ENCODE measurements at places on chromosomes 7 and 10.
A peak's percentile ranks its signal among the peaks of the same experiment; 100 is the strongest.

- no peak for DNase-seq
Measured at GRCh38 chr7:15557686-15558085, 4.1 kb downstream of the AGMO start.

GRCh38 chr10:6187278-6187677 lies 15.5 kb upstream of the PFKFB3 start:
- no peak for DNase-seq

GRCh38 chr7:28349637-28350036 lies 62.7 kb upstream of the CREB5 start:
- DNase-seq: no peak

GRCh38 chr7:38548605-38549004 lies 82.6 kb downstream of the AMPH start:
- no peak for DNase-seq

DNA sequence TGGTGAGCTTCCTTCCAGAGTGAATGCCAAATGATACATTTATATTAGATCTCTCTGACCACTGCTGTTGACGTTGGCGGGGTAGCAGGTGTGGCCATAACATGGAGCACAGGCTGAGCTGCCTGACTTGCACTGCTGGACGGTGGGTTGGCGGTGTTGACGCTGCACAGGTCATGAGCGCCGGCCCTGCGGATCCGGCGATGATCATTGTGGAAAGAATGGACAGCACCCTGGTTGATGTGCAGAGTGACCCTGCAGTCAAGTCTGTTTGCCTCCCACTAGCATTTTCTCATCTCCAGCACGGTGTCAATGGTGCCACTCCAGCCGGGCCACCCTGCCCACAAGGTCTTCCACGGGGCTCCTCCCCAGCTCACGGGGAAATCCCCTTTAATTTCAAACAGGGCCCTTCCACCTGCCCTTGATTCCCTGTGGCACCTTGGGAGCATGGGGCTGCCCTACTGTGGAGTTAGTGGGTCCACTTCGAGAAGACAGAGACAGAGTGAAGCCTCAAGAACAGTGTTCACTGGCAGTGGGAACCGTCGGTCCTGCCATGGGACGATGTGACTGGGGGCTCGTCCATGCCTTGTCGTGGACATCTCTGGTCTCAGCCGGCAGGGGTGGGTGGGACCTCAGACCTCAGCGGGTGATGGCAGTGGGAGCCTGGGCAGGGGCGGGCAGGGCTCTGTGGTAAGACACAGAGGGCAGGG lies 613.5 kb downstream of the PTPRN2 start:
- DNase-seq: no peak

- no peak for DNase-seq
Measured at GRCh38 chr10:94239696-94240095, 123.0 kb downstream of the NOC3L start.

GRCh38 chr7:38274486-38274885 lies 1.1 kb upstream of the TARP start:
- DNase-seq: no peak

DNA sequence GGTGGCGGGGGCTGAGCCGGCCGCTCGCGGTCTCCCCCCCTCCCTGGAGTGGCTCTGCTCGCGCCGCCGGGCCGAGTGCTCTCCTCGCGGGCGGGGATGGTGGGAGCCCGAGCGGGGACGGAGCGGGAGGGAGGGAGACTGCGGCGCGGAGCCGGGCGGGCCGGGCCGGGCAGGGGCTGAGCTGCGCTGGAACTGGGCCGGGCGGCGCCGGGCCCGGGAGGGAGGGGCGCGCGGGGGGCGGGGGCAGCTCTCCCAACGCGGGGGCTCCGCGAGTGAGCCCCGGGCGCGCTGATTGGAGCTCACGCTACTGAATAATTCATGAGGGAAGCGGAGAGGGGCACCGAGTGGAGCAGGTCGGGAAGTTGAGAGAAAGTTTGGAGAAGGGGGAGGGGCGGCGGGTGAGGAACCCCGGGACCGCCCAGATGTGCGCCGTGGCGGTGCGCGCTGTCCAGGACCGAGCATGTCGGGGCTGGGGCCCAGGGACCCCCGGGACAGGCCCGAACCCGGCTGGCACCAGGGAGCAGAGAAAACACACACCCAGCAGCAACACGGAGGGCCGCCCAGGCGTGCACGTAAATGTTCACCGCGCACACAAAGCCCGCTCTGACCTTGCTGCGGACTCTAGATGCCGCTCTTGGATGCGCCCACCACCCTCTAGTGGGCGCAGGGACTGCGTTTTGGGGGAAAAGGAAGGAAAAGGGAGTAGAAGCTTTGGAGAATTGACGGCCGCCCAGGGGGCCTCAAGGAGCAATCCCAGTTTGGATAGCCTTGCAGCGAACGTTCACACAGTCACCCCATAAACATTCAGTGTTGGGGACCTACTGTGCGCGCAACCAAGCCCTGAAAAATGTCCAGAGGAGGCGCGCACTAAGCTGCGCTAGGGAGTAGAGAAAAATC lies at the start of gene EPHB4:
Gene EPHB4 (minus strand): TSS at position 194 of the 897 bp plus-strand sequence. CDS start 493 bp downstream, outside the sequence.
- DNase-seq: no peak

GRCh38 chr7:152014722-152015121 lies 10.8 kb upstream of the GALNT11 start:
- DNase-seq: no peak

GRCh38 chr7:129889133-129889844 lies 63.5 kb downstream of the UBE2H start:
- DNase-seq: no peak

DNA sequence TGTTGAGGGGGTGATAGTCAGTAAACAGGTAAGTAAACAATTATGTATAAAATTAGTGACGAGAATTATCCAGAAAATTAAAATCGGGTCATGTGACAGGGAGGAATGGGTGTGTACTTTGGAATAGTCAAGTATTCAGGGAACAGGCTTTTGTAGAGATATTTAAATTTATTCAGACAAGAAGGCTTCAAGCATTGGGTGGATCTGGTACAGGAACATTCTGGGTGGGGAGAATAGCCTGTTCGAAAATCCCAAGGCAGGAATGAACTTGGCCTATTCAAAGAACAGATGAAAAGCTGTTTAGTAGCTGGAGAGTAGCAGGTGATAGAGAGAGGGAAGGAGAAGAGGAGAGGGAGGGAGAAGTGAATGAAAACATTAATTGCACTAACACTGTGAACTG lies 448.9 kb upstream of the FZD8 start:
- DNase-seq: no peak

- DNase-seq: no peak
Measured at GRCh38 chr10:68231817-68232251, at the start of gene ATOH7. Gene ATOH7, minus strand, starts transcription at chr10:68232113. Its CDS starts 436 bp downstream, at chr10:68231677.

DNA sequence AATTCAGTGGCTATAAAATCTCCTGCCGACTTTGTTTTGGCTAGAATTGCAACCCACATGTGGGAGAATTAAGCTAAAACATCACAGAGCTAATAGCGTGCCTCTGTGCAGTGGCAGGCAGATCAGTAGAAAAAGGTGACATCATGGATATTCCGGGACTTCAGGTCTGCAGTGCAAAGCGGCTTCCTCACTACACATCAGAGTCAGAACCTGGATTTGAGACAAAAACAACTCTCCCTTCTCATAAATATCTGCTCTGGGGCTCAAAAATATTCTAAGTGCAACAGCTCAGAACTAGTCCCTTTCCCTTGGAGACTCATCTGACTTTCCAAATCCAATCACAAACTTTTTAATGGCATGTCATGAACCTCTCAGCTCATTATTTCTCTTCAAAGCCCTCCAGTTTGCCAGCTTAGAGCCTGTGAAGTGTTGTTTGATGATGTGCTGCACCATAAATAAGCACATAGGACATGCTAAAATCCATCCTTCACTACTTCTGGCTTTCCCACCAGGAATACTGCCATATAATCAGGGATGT lies 337.1 kb downstream of the RNLS start:
- no peak for DNase-seq

DNA sequence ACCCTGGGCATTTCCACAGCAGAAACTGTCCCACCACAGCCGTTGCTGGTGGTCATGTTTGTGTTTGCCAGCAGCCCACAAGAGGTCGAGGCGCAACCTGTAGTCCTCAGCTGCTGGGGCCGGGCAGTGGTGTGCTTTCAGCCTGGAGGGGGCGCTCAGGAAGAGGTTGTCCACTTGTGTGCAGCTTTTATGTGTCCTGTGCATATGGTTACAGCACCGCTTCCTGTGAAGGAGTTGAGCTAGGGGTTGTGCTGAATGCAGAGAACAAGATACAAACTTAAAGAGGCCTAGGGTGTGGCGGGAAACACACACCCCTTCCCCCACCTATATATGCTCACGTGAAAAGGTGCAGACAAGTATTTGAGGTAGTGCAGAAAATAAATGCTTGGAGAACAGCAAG lies 29.5 kb upstream of the PFKFB3 start:
- DNase-seq: peak; percentile 84

DNA sequence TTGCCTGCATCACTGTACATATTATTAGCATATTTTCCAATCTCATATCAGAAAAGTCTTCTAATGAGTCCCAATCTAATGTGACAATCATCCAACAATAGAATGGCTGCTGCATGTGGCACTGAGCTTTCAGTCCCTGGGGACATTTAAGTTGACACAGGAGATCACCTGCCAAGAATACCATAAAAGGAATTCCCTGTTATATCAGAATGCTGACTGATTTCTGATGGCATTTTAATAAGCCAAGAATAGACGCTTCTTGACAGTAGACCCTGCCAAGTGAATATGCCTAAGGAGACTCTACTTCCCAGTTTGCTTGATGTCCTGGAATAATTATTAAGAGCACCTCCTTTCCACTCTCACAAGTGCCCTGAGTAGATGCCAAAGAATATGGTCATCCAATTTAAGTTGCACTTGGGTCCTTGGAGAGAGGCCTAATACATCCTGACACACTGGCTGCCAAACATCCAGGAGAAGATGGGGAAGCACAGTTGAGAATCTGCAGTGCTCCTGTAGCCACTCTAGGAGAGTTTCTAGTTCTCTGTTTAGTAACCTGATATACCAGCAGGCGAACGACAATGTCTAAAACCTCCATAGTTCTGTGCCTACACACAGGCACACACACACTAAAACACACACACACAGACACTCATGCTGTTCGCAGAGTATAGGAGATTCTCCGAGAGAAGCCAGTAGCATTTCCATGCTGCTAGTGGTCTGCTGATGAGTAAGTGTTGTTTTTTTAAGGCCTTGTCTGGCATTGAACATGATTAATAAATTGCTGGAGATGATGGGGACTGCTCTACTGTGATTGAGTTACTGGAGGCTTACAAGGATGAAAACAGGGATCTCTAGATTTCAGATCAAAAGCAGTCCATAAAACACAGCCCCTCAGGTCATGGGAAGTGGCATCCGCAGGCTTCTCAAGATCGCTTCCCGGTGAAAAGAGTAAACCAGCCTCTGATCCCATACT lies 369.6 kb downstream of the KCNMA1 start:
- no peak for DNase-seq

GRCh38 chr10:5434017-5434753 lies 21.8 kb downstream of the NET1 start:
- peak; percentile 36 for DNase-seq

DNA sequence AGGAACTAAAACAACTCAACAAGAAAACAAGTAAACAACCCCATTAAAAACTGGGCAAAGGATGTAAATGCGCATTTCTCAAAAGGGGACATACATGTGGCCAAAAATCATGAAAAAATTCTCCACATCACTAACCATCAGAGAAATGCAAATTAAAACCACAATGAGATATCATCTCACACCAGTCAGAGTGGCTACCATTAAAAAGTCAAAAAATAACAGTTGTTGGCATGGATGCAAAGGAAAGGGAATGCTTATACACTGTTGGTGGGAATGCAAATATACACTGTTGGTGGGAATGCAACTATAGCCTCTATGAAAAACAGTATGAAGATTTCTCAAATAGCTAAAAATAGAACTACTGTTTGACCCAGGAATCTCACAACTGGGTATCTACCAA lies 60.0 kb upstream of the LANCL2 start:
- no peak for DNase-seq

GRCh38 chr7:36001546-36001945 lies 151.5 kb upstream of the EEPD1 start:
- DNase-seq: no peak

- no peak for DNase-seq
Measured at GRCh38 chr7:14380881-14381280, 391.4 kb upstream of the ETV1 start.

All from activated CD4-positive, alpha-beta T cell treated with anti-CD3 and anti-CD28 coated beads, Interleukin-2, amount 10 ng/mL, durations not matched to agents 7 days and 5 days (primary cell).